Colonic mucosa (tissue), 4 donors: ENCODE measurements at places on chromosomes 11 and 22.

DNA sequence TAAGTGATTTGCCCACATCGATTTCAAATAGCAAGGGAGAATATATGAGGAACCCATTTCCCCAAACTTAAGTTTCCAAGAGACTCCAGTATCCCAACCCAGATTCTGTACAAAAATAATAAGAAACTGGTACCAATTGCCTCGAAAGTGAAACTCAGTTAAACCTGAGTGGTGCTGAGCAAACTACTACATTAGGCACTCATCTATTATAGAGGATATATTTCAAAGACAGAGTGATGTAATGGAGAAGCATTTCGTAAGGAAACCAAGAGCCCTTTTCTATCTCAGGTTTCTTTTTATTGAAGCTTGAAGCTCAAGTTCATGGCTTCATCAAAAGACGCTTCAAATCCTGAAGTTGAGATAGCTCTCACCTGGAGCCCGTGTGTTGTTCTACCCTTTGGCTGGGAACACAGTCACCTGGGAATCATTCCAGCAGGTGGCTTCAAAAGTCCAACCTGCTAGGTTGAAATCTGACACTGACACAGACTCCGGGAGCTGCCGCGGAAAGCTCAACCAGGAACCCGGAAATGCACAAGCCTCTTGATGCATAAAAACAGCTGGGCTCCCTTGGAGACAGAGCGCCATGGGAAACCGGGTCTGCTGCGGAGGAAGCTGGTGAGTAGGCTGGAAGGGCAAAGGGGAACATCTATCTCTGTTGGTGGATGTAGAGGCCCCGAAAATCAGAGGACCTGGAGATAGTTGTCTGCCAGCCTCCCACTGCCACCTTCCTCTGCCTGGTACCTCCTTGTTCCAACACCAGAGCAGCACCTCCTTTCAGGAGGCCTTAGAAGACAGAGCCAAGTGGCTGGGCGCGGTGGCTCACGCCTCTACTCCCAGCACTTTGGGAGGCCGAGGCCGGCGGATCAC lies at the start of gene C11orf52:
C11orf52 (plus strand) TSS at position 524 of the 867 bp plus-strand sequence; CDS start at position 584, 60 bp downstream.
- peak; percentile 87 for DNase-seq

- no peak for DNase-seq
These were observed 24.0 kb upstream of the TMEM191C start for GRCh38 chr22:21443057-21443734.

DNA sequence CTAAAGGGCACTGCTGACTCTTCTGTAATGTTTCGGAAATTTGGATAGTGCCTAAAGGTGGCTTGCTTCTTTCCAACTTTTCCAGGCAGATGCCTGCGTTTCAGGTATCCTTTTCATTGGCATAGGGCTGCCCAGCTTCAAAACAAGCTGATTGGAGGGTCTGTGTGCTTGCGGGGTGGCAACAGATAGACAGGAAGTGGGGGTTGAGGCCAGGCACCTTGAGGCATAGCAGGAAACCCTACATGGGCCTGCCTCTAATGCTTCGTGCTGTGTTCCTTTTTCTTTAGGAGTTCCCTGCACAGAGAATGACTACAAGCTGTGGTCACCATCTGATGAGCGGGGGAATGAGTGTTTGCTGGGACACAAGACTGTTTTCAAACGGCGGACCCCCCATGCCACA lies 92.2 kb upstream of the SORL1-AS1 start:
- DNase-seq = no peak

GRCh38 chr11:109264128-109264527 lies 157.9 kb upstream of the C11orf87 start:
- no peak for DNase-seq
